ENCODE measurements at places on chromosomes 12 and 14.

DNA sequence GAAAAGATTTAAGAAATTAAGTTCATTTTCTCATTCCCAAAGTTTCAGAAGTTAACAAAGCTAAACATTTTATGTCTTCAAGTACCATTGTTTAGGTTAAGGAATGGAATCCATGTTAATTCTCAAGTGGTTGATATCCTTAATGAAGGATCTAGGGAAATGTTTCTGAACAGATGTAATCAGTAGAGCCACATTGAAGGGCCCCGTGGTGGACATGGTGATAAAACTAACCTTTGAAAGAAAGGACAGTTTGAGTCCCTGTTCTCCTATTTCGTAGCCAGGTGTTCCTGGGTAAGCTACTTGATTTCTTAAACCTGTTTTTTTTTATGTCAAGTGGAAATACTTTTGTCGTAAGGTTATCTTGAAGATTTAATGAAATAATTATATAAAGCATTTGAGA, 4.6 kb downstream of the PPM1A start:
- DNase-seq = no peak

GRCh38 chr14:53152887-53153701, at the start of gene DDHD1:
Gene DDHD1 (minus strand): TSS chr14:53153323. CDS start chr14:53153098, 225 bp downstream.
- DNase-seq = peak; percentile 80

- DNase-seq = no peak
These were observed 578.0 kb upstream of the TMEM132C start for GRCh38 chr12:127688906-127689428.

GRCh38 chr14:85247071-85247470, 282.9 kb upstream of the FLRT2 start:
- DNase-seq = no peak

DNA sequence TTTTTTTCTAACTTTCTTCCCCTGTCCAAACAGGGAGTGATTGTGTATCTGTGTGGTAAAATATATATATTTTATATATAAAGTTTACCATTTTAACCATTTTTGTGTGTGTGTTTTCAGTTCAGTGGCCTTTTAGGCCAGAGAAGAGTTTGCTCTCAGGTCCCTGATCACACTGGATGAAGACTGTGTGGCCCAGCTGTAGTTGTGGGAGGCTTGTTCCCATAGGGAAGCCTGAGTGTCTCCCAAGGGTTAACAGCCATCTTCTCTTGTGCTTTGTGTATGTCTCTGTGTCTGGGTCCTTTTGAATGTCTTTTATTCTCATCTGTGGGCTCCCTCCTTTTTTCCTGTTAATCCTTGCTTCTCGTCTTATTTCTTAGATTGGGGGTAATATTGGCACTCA, 23.4 kb downstream of the CGRRF1 start:
- DNase-seq = no peak

- DNase-seq = no peak
These were observed 491.2 kb downstream of the PCNX1 start for GRCh38 chr14:71398450-71398849.

GRCh38 chr14:59964251-59965007, 44.5 kb downstream of the LRRC9 start:
- DNase-seq = no peak

DNA sequence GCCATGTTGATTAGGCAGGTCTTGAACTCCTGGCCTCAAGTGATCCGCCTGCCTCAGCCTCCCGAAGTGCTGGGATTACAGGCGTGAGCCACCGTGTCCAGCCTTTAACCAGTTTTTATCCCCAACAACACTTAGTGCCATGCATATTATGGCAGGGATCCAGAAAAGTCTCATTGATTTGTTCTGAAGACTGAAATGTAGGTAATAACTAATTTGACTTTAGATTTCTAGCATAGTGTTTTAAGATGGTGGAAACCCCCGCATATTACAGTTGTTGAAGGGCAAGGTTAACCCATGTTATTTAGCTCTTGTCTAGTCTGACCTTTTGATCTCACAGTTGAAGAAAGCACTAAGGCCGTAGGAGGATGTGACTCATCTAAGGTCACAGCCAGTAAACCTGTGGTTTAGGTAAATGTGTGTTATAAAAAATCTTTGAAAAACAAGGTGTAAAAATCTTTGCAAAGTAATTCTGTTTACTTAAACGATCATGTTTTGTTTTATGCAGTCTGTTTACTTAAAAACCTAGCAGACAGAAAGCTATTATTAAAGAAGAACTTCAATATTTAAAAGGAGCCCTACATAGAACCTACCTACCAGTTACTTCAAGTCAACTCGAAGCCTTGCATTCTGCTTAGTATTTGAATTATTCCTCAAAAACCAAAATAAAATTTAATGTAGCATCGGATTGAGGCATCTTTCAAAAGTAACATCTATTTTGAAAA, 24.8 kb downstream of the BICDL1 start:
- peak; percentile 59 for DNase-seq

DNA sequence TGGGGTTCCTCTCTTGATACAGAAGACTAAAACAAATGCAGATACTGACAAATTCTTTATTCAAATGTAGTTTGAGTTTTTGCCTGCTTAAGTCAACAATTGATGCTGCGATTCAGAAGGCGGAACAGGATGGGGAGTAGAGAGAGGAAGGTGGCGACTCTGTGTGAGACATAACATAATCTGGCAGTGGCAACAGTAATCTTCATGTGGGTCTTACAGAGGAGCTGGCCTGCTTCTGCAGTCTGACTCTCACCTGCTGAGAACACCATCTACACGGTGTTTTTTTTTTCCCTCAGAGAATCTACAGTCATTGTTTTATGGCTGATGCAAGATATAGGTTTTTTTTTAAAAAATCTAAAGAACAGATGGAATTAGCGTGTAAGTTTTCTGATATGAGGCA, 10.1 kb downstream of the CCDC92 start:
- DNase-seq = no peak

DNA sequence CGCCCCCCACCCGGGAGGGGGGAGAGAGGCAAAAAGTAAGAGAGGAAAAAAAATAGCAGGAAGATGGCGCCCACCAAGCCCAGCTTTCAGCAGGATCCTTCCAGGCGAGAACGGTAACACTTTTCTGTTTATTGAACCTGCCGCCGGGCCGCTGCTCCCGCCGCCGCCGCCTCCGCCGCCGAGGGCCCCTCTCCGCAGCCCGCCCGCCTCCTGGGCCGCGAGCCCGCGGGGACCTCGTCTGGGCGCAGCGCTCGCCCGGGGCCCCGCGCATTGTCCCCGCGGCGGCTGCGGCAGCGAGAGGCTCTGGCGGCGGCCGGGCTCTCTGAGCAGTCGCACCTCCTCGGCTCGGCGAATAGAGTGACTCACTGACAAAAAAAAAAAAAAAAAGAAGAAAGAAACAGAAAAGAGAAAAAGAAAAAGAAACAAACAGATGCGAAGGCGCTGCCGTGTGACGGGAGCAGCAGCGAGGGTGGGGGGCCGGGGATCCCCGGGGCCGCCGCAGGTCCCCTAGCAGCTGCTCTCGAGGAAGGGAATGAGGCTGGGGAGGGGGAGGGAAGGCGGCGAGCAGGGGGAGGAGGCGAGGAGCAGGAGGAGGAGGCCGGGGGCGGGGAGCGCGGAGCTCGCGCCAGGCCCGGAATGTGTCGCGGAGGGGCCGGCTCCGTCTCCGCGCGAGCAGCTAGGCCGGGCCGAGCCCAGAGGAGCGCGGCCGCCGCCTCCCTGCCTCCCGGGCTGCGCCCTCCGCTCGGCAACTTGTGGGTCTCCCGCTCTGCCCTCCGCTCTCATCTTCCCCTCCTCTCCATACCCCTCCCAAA, 781 bp downstream of the NPAS3 start:
- no peak for DNase-seq

DNA sequence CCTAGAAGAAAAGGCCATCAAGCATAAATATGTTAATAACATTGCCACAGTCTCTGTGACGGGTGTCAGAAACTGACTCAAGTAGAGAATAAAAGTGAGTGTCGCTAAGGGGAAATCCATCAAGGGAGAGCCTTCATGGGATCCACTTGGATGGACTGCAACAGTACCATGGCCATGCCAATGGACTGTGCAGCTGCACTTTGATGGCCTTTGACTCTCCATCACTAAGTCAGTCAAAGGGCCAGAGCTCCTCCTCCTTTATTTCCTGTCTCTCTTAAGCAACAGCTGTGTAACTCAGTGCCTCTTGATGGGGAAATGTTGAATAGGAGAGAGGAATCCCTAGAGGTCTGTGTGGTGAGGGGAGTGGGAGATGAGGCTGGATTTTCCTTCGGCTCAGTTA, 335.2 kb downstream of the BMP4 start:
- no peak for DNase-seq

- no peak for DNase-seq
These were observed 36.0 kb downstream of the CPM start for GRCh38 chr12:68896881-68897540.

GRCh38 chr12:106978035-106978800, 8.7 kb downstream of the MTERF2 start:
- no peak for DNase-seq

- no peak for DNase-seq
These were observed 154.9 kb downstream of the MED13L start for GRCh38 chr12:116122628-116123027.

DNA sequence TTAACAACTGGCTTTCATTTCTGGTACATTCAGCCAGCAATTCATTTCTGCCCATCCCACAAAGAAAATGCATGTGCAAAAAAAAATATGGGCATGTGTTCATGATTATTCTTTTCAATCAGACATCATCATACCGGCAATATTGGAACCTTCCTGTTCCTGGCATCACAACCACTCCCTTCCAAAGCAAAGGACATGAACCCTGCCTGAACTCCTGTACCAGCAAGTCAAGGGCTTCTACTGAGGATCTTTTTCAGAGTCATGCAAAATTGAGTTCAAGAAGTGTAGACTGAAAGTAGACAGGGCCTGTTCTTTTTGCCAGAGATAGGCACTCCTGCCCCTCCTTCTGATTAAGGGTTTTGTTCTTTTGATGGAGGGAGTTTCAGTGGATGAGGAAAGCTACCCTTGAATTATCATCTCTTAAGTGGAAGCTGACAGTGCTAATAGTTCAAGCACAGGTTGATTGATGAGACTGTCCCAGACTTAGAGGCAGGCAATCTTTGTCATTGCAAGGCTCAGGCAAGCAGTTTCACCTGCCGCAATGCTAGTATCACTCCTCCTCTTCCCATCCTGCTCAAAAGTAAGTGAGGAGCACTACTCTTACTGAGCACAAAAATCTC, 22.3 kb upstream of the DIO2 start:
- no peak for DNase-seq

- DNase-seq = no peak
These were observed 16.3 kb upstream of the BEGAIN start for GRCh38 chr14:100603341-100604120.

DNA sequence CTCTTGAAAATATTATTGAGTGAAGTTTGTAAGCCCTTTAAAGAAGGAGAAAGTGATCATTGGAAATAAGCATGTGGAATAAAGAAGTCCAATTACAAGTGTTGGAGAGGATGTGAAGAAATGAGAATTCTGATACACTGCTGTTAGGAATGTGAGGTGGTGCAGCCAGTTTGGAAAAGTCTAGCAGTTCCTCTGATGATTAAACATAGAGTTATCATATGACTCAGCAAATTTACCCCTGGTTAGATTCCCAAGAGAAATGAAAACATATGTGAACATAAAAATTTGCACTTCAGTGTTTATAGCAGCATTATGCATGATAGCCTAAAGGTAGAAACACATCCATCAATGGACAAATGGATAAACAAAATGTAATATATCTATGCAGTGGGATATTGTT, 319.9 kb downstream of the AEBP2 start:
- DNase-seq = no peak

- no peak for DNase-seq
These were observed 125.4 kb downstream of the FOXA1 start for GRCh38 chr14:37469650-37470049.

- DNase-seq = no peak
These were observed 3.4 kb upstream of the ATP2A2 start for GRCh38 chr12:110277530-110278254.

GRCh38 chr14:100580316-100581227, 6.6 kb downstream of the BEGAIN start:
- no peak for DNase-seq

DNA sequence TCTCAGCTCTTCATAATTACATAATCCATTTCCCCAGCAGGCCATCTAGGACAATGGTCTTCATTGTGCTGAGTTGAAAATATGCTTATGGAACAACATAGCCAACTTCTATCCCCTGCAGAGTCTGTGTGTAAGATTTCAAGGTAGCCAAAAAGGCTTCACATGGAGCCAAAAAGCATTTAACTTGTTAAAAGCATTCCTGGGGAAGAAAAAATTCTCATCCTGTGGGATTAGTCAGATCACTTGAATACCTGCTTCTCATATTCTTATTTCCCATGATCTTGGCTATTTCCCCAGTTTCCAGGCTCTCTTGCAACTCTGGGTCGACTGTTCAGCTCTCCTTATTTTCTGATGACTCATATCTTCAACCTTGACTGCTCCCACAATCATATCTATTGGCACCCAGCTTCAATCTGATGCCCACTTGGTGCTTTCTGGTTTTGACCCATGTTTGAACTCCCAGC, 178.9 kb downstream of the KLHL28 start:
- no peak for DNase-seq

GRCh38 chr12:72493407-72493806, 221.2 kb downstream of the TRHDE start:
- no peak for DNase-seq

DNA sequence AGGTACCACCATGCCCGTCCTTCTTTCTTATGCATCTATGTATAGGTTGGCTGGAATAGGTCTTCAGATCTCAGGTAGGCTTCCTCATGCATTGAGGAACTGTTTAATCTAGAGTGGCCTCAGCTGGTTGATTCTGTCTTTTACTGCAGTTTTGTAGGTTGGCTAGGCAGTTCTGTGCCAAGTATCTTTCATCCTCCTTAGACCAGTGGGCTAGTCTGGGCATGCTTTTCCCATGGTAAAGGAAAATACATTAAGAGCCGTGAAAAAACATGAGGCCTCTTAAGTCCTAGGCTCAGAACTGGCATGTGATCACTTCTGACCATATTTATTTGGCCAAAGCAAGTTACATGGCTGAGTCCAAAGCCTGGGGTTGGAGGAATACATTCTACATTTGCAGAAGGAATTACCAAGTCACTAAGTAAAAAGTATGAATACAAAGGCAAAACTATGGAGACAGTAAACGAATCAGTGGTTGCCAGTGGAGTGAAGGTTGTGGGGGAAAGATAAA, 137.3 kb downstream of the WIF1 start:
- no peak for DNase-seq

GRCh38 chr12:32253154-32253790, 146.1 kb upstream of the FGD4 start:
- no peak for DNase-seq

DNA sequence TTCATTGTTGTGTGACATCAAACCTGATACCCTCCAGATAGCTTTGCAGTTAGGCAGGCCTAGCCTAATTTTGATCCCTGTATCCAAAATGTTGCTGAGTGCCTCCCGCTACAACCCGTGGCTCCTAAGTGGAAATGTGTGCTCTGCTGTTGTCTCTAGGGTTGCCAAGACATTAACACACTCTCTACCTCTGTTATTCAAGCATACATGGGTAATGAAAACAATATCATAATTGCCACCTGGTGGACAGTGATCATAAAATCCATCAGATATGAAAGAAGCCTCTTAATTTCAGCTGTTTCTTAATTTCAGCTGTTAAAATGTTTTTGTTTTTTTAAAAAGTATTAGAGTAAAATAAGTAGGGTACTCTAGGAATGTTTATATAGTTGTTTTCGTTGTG, 93.5 kb downstream of the PLEKHA5 start:
- DNase-seq = no peak

Data from stimulated activated CD4-positive, alpha-beta T cell treated with anti-CD3 and anti-CD28 coated beads, Interleukin-1b, Interleukin-23, amount 100 ng/mL, for 48 hours (primary cell).